ENCODE measurements at places on chromosomes 16 and 17.
A peak's percentile ranks its signal among the peaks of the same experiment; 100 is the strongest.

DNA sequence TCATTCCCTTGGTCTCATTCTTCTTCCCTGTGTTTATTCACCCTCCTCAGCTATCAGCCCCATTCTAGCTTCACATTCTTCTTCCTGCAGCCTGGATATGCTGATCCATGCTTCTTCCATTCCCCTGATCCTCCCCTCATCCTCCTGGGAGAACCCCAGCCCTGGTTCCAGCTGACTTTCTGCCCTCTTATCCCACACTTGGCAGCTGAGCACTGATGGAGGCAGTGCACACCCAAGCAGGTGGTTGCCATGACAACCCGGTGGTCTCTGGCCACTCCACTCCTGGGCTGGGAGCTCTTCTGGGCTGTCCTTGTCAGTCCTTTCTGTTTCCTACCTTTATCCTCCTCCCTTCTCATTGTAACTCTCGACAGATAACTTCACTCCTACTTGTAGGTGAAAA lies 16.7 kb upstream of the TUBG2 start:
- DNase-seq = no peak

DNA sequence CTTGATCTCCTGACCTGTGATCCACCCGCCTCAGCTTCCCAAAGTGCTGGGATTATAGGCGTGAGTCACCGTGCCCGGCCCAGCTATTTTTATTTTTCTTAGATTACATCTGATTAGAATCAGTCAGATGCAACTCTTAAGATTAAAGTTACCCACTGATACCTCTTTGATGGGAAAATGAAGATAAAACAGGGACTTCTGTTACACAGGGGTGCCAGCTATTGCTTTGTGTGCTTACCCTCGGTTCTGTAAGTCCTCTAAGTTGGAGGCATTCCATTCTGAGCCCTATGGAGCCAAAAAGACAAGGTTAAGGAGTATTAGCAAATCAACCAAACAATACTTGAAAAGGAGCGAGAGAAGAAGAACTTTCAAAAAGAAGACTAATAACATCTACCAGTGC lies 32.6 kb upstream of the CORO6 start:
- no peak for DNase-seq

DNA sequence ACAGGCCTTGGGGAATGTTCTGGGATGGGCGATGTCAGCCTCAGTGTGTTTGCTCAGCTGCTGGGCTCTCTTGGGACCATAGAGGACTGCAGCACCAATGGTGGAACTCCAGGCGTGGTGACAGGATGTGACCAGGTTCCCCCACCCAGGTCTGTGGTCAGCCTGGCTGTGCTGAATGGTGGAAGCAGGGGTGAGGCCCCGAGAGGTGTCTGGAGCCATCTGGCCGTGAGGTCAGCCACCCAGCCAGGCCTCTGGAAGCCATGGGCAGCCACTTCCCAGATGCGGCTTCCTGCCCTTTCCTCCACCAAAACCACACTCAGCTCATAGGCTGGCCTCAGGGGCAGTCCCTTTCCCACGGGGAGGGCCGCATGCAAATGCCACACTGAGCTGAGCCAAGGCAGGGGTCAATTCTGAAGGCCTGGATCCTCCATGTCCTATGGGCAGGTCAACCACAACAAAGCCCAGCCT lies 7.8 kb upstream of the MAPK7 start:
- no peak for DNase-seq

DNA sequence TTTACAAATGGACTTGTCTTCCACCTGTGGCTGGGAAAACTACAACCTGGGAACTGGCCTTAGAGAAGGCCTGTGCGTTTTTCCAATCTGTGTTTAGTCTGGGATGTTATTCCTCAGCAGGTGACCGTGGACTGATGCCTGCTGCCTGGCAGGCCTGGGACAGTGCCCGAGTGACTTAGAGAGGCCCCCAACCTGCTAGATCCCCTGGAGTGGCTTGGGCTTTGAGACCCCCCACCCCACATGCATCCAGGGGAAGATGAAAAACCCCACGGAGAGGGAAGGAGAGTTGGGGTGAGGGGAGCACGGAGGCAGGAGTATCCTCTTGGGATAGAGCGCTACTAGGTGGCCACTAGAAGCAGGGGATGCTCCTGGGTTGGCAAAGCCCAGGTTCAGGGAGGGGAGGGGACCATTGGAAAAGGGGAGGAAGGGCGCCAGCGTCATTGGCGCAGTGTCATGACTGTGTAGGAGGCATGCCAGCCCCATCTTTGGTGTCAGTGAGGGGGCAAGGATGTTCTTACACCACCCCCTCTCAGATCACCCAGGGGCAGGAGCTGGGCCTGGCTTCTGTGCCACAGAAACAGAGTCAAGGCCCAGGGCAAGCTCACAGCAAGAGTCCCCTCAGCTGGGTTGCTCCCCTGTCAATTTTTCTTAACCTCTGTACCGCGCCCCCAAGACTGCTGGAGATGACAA lies 54.1 kb downstream of the MEAK7 start:
- no peak for DNase-seq

DNA sequence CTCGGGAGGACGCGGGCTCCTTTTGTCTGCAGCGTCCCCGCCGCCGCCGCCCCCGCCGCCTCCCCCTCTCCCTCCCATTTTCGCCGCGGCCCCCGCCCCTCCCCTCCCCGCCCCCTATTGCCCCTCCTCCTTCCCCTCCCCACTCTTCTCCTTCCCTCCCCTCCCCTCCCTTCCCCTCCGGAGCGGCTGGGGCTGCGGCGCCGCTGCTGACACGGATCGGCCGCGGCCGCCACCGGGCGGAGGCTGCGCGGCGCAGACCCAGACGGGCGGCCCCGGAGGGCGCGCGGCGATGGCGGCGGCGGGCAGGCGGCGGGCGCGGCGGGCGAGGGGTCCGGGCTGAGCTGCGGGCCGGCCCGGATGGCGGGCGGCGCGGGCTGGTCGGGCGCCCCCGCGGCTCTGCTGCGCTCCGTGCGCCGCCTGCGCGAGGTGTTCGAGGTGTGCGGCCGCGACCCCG lies at the start of gene RAB11FIP4:
TSS of gene RAB11FIP4 (plus strand) at position 180 of the 454 bp plus-strand sequence. CDS start at position 358, 178 bp downstream.
- DNase-seq = no peak

DNA sequence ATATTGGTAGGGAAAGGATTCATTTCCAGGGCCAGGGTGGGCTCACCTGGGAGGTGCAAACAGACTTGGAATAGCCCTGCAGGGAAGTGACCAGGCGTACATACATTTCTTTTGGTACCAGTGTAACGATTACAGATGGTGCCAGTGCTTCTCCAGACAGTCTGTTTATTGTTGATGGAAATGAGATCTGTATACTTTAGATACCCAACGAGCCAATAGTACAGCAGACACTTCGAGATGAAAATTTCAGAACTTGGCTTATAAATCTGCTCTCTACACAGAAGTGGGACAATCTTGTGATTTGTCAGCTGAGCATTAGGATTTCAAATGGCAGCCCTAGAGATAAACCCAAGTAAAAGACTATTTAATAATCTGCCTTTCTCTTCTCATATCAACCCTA lies 57.9 kb downstream of the HS3ST2 start:
- DNase-seq = no peak

DNA sequence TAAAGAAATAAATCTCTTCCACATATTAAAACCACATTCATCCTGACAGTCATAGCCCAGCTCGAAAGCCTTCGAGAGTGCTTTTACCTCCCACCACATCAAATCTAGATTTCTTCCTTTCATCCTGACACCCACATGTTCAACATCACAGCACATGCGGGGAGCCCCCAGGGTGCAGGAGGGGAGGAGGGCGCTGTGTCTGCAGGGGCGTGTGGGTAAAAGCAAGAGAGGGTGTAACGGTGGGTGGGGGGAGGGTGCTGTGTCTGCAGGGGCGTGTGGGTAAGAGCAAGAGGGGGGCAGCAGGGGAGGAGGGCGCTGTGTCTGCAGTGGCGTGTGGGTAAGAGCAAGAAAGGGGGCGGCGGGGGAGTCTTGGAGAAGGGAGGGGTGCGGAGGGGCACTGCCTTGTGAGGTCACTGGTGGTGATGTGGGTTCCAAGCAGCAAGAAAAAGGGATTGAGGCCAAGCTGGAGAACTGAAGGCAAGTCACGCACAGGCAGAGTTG lies 34.7 kb downstream of the ADCY9 start:
- DNase-seq = peak; percentile 39

DNA sequence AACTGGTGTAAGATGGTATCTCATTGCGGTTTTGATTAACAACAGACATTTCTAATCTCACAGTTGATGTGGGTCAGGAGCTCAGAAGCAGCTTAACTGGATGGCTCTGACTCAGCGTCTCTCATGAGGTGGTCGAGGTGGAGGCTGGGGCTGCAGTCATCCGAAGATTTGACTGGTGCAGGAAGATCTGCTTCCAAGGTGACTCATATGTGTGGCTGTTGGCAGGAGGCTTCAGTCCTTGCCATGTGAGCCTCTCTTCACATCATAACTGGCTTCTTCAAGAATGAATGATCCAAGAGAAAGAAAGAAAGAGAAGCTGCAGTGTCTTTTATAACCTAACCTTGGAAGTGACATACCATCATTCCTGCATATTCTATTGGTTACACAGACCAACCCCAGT lies 376.1 kb downstream of the SEC14L1 start:
- DNase-seq = no peak

DNA sequence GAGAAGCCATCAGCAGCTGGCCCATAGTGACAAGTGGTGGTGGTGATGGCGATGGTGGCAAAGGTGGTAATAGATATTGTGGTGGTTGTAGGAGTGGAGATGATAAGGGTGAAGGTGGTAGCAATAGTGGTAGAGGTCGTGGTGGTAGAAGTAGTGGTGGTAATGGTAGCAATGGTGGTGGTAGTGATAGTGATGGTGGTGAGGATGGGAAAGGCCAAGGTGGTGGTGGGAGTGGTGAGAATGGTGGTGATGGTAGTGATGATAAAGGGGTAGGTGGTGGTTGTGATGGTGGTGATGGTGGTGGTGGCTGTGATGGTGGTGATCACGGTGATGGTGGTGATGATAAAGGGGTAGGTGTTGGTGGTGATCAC lies 13.1 kb downstream of the CDH5 start:
- DNase-seq = no peak

- no peak for DNase-seq
These were observed 269.6 kb downstream of the SNX29 start for GRCh38 chr16:12245921-12246720.

GRCh38 chr16:66670691-66671388 lies 25.7 kb downstream of the CMTM4 start:
- DNase-seq = no peak

DNA sequence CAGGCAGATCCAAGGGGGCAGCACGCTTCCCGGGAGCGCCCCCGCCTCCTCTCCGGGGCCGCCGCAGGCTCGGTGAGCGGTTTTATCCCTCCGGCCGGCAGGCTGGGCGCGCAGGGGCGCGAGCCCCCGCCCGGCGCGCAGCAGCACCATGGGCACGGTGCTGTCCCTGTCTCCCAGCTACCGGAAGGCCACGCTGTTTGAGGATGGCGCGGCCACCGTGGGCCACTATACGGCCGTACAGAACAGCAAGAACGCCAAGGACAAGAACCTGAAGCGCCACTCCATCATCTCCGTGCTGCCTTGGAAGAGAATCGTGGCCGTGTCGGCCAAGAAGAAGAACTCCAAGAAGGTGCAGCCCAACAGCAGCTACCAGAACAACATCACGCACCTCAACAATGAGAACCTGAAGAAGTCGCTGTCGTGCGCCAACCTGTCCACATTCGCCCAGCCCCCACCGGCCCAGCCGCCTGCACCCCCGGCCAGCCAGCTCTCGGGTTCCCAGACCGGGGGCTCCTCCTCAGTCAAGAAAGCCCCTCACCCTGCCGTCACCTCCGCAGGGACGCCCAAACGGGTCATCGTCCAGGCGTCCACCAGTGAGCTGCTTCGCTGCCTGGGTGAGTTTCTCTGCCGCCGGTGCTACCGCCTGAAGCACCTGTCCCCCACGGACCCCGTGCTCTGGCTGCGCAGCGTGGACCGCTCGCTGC lies 832 bp downstream of the CDK5R1 start:
- no peak for DNase-seq

DNA sequence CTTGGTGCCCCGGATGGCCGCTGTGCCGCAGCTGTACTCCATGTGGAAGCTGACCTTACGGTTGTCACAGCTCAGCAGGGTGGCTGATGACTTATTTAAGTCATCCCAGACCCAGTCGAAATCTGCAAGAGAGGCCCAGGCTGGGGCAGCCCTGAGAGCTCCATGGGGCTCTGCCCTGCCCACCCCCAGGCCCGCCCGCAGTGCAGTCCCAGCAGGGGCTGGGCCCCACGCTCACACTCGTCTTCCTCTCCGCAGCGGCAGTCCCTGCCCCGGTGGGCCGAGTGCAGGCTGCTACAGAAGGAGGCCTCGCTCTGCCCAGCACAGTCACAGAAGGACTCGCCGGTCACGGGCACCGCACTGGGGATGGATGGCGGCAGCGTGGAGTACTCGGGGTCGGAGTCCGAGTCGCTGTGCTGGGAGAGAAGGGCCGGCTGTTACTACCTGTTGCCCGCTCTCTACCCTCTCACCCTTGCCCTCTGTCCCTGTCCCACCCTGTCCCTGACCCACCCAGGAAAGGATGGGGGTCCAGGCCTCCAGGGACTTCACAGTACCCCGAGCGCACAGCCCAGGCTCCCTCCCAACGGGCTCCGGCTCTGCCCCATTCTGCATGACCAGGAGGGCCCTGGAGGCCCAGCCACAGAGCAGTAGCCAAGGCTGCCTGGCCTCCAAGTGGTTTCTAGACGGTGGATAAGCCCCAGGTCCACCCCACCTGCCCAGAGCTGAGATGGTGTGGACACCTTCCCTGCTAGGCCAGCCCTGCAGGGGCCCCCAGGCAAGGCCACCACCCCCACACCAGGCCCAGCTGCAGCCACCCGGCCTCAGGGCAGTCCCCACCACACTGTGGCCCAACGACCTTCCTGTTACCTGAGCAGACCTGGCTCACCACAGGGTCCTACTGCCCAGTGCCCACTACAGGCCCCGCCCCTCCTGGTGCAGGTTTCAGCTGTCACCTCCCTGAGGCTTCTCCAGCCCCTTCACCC lies 3.9 kb downstream of the SPSB3 start:
- no peak for DNase-seq

DNA sequence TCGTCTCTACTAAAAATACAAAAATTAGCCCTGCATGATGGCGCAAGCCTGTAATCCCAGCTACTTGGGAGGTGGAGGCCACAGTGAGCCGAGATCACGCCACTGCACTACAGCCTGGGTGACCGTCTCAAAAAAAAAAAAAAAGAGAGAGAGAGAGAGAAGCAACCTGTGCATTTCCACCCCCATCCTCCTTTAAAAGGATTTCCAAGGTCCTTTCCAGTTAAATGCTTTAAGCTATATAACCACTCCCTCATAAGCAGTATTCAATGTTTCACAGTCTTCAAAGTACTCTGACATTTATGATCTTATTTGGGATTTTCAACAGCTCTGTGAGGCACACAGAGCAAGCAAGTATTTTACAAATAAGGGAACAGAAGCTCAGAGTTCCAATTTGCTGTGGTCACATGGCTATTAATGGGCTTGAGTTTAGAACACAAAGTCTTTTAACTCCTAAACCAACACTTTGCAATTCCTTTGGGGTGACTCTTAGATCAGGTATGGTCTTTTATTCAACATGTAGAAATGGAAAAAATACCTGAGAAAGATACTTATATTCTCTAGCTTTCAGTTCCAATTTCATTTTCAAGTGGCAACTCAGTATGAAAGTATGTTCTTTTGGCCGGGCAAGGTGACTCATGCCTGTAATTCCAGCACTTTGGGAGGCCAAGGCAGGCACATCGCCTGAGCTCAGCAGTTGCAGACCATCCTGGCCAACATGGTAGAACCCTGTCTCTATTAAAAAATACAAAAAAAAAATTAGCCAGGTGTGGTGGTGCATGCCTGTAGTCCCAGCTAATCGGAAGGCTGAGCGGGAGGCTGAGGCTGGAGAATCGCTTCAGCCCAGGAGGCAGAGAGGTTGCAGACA lies 31.3 kb downstream of the SPOP start:
- DNase-seq = peak; percentile 63

Measured in fibroblast of gingiva (primary cell).